Right renal cortex interstitium (tissue), 3 donors: ENCODE measurements at places on chromosomes 5 and 9. TPM values are rescaled to one million over a fixed set of nuclear protein-coding genes. Genes with fewer than 3 reads are reported as not detected.

DNA sequence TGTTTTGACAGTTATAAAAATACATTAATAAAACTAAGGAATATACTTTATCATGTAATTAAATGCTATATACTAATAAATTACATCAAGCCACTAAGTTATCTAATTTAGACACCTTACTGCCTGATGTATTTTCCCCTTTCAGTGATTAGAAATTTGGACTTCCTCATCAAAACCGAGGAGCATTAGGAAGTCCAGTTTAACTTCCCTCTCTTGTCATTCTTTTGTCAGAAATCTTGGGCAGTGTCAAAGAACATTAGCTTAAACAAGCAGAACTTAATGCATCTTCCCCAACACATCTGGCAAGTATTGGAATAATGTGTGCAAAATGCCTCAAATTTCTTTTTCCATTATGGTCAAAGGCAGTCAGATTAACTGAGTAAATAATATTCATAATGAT lies 81.6 kb downstream of the PLPP1 start:
- DNase-seq = no peak

DNA sequence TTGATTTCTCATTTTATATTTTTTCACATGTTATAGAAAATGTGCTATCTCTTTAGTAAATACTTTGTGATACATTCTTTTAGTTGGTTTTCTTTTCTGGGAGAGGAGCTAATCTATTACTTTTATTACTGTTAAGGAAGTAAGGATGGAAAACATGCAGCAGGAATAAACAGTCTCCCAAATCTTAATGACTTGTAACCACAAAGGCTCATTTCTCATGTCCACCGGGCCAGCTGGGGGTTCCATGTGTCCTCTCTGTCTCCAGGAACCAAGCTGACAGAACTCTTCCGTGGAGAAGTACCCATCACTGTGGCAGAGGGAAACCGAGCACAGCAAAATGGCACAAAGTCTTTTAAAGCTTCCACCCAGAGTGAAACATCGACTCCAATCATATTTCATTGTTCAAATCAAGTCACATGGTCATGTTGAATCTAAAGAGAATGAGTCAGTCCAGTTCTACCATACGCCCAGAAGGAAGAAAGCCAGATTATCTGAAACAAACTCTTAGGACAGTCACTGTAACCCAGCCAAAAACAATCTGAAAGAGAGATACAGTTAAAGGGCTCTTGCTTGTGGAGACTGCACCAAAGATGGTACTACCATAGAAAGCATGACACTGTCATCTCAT lies 97.1 kb upstream of the CDH6 start:
- DNase-seq = no peak

DNA sequence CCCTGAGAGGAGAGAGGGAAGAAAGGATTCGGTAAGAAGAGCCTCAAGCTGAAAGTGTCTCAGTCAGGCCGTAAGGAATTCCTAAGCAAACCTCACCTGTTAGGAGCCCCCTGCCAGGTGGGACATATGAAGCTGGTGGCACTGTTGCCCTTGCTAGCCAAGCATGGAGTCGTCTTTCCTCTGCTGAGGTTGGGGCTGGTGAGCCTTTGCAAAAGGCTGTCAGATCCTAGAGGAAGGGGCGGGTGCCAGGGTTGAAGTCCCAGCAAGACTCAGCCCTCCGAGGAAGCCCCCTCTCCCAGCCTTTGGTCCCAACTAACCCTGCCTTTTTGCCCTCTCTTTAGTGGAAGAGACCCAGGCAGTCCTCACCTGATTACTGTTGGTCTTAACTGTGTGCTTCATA lies 5.5 kb upstream of the SMIM32 start:
- no peak for DNase-seq

GRCh38 chr5:56740868-56741267 lies 74.5 kb upstream of the MAP3K1 start:
- DNase-seq = no peak

- no peak for DNase-seq
These were observed 651.3 kb upstream of the ACO1 start for GRCh38 chr9:31733166-31733565.

GRCh38 chr5:64165160-64165499 lies 513 bp upstream of the RNF180 start:
- no peak for DNase-seq

GRCh38 chr9:131639769-131640437 lies 94.6 kb downstream of the PRRT1B start:
- DNase-seq = no peak

GRCh38 chr5:95741458-95741857 lies 10.3 kb downstream of the RHOBTB3 start:
- DNase-seq = no peak

DNA sequence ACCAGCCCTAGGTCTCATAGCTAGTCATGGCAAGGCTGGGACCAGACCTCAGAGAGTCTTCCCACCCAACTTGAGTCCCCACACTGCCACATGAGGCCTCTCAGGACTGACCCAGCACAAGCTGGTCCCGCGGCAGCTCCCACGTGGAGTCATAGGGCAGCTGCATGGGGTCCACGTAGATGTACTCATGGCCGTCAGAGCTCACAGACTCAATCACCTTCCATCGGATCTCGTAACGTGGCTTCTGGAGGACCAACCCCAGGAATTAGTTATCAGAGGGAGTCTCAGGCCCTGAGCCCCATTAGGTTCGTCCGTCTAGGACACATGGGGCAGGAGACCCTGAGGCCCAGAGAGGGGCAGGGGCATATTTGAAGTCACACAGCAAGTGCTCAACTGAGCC lies 30.3 kb downstream of the PDGFRB start:
- DNase-seq = no peak

DNA sequence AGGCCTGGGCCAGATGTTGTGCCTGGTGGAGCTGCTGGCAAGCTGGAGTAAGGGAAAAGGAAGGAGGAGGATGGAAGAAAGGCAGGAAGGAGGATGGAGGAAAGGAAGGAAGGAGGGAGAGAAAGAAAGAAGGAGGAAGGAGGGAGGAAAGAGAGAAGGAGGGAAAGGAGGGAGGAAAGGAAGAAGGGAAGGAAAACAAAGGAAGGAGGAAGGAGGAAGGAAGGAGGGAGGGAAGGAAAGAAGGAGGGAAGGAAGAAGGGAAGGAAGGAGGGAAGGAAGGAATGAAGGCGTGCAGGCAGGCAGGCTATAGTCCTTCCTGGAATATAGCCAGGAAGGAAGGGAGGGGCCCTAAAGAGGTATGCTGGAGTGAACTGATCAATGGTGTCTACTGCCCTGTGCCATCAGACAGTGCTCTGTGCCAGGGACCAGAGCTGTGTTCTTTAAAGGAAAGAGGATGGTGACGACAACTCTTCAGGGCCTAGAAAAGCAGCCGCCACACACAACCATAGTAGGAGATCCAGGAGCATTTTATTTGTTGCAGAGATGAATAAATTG lies 61.4 kb upstream of the UBTD2 start:
- no peak for DNase-seq

DNA sequence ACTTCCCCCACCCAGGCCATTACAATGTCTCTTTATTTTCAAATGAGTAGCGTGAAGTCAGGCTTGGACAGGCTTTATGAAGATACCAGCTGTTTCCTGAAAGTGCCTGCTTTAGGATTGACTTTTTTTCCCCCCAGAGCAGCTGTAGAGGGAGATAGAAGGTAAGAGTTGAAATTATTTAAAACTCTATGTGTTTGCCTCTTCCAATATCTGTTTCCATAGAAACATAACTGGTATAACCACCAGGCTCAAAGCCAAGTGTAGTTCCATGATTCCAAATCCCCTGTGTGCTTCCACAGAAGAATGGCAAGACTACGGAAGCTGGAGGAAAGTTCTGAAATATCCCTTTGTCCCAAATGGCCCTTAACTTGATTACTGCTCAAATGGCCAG lies 87.4 kb upstream of the TBC1D2 start:
- no peak for DNase-seq

DNA sequence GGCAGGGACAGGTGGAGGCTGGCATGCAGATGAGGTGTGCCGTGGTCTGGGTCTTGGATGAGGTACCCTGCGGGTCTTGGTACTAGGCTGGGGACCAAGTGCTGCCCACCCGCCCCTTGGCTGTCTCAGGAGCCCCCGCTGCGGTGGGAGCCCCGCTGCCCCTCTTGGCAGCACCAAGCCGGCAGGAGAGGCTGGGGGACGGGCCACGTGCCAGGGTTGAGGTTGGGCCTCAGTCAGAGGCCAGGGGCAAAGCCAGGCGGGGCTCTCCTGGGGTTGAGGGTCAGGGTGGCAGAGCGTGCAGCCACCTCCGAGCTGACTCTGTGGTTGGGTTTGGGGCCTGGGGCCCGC lies 2.0 kb downstream of the CARD9 start:
- DNase-seq = no peak

DNA sequence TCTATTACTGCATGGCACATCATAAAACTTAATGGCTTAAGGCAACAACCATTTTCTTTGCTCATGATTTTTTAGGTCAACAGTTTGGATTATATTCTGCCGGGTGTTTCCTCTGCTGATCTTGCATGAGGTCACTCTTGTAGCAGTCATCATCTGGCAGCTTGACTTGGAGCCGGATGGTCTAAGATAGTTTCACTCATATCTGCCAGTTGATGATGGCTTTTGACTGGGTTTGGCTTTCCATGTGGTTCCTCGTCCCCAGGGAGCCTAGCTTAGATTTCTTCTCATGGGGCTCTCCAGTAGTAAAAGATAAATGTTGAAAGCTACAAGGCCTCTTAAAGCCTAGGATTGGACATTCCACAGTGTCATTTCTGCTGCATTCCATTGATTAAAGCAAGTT lies 27.4 kb downstream of the LNPEP start:
- DNase-seq = no peak

GRCh38 chr5:164326219-164326618 lies 820.8 kb downstream of the MAT2B start:
- DNase-seq = no peak

GRCh38 chr9:98064623-98065392 lies 8.3 kb downstream of the NANS start:
- DNase-seq = no peak

- no peak for DNase-seq
These were observed 55.2 kb upstream of the SLIT3 start for GRCh38 chr5:169356181-169356580.

DNA sequence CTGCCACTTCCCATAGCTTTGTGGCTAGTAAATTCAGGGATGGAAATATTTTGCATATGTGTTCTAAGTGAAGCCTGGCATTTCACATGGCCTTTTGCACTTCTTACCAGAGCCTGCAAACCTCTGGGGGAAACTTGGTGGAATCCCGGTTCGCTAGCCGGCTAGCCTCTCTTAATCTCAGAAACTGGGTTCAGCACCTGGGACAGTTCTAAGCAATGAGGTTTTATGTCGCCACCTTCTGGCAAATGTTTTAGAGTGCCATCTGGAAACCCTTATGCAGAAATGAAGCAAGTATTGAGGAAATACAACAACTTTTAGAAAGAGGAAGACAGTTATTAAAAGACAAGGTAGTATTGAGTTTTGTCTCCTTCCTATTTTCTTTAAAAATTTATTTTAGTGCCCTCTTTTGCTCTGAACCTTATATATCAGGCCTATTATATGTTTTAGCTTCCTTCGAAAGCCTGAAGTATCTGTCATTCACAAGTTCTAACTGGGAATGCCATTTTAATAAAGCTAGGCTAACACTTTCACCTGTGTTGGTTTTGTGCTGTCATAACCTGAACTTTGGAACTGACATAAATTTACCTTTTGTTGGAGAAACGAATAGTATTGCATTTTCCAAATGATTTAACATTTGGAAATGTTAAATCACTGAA lies 963 bp upstream of the HTR1A start:
- peak; percentile 70 for DNase-seq

- no peak for DNase-seq
These were observed 518 bp downstream of the SPRY4 start for GRCh38 chr5:142324136-142324870.

DNA sequence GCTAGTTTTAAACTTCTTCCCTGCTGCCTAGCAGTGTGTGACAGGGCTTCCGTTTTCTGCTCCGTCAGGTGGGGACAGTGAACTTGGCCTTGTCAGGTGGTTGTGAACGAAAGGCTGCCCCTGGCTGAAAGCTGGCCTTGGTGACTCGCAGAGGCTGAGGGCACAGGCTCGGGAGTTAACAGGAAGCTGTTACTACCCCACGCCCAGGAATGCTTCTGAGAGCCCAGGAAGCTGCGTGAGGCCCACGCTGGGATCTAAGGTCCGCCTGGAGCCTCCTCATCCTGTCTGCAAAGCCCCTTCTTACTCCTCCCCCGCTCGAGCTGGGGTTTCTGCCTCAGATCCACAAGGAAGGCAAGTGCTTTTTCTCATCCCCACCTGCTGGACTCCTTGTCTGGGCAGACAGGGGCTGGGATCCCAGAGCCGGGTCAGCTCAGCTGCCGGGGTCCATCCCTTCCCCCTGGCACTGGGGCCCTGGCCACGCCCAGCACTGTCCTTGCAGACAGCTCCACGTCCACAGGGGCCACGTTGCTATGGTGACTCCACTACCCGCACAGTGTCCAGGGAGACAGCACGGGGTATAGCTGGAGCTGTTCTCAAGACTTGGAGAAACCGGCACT lies 124.7 kb upstream of the TBC1D2 start:
- DNase-seq = no peak

GRCh38 chr5:31844622-31845345 lies 205.9 kb downstream of the PDZD2 start:
- no peak for DNase-seq

DNA sequence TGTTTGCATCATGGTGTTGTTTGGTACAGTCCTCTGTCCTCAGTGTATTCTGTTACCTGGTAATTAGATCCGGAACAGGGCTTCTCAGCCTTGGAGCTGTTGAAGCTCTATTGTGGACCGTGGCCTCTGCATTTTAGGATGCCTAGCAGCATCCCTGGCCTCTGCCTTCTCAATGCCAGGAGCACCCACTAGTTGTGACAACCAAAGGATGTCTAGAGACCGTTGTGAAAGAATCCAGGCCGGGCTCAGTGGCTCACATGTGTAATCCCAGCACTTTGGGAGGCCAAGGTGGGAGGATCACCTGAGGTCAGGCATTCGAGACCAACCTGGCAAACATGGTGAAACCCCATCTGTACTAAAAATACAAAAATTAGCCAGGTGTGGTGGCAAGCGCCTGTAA lies 159.6 kb downstream of the CACNA1B start:
- DNase-seq = no peak

DNA sequence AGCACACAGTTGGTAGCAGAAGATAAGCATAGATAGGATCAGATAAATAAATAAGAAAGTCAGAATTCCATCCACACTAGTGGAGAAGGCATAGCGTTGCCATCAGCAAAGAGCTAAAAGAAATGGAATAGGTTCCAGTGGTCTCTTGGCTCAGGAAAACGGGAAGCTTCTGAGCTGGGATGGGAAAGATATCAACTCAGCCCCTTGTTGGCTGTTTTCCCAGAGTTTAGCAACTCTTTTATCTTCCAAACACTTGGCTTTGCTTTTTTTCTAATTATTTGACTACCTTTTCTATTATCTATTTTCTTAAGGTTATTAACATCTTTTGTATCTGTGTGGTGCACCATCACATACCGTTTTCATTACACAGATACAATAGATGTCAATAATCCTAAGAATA lies 445.7 kb upstream of the TRPC7 start:
- no peak for DNase-seq

- DNase-seq = no peak
These were observed 231.0 kb downstream of the ESM1 start for GRCh38 chr5:54754420-54754819.

The ALDH7A1 gene
- 165 TPM for polyA plus RNA-seq

The ZCCHC10 gene
- 38.1 TPM for polyA plus RNA-seq

The ORM2 gene
- polyA plus RNA-seq = not detected

The GRIA1 gene
- 1.3 TPM for polyA plus RNA-seq

The SVEP1 gene
- polyA plus RNA-seq = 7.0 TPM

The IL5 gene
- polyA plus RNA-seq = not detected

The AMBP gene
- 0.95 TPM for polyA plus RNA-seq

The MYOZ3 gene
- 5.7 TPM for polyA plus RNA-seq

The HTR1A gene
- polyA plus RNA-seq = not detected

The NEUROG1 gene
- polyA plus RNA-seq = not detected

The RASA1 gene
- polyA plus RNA-seq = 51.9 TPM

The TXNDC8 gene
- not detected for polyA plus RNA-seq

The FOXE1 gene
- not detected for polyA plus RNA-seq

The SPAG8 gene
- polyA plus RNA-seq = 5.8 TPM
